ENCODE measurements at places on chromosomes 13 and 19.

DNA sequence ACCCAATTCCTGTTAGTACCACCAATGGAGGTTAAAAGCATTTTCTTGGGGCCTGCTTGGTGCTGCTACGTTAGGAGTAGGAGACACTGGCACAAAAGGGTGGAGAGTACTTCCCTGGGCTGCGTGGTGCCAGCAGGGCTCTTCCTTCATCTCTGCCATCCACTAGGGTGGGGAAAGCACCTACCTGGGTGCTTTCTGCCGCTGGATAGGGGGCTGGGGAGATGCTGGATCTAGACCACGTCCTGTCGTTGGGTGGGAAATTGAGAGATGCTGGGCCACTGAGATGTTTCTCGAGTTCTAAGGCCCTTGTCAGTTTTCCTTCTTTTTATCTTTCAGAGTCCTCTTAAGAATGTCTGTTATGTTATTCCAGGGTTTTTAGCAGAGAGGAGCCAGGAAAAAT is 6.7 kb upstream of the FCGBP start:
- no peak for DNase-seq

GRCh38 chr19:18940769-18941627 is at the start of gene HOMER3:
Gene HOMER3, minus strand, starts transcription at chr19:18941217. Its CDS starts 2,235 bp downstream, at chr19:18938982.
- no peak for DNase-seq

GRCh38 chr19:52945652-52946321 is 16.9 kb downstream of the ZNF816 start:
- DNase-seq = no peak

GRCh38 chr19:46482631-46483030 is 11.3 kb upstream of the PNMA8A start:
- DNase-seq = no peak

- DNase-seq = no peak
These were observed 36.0 kb upstream of the NEK3 start for GRCh38 chr13:52195401-52195837.

All from GM04504 (cell line).